ENCODE measurements at places on chromosomes 5 and 9.
A peak's percentile ranks its signal among the peaks of the same experiment; 100 is the strongest.

- H3K27me3 ChIP-seq: no peaks in the 10 kb centered on the region
- H3K36me3 ChIP-seq: no peaks in the 10 kb centered on the region
- H3K4me1 ChIP-seq: no peaks in the 10 kb centered on the region
- ATAC-seq: peak; percentile 62
- H3K4me3 ChIP-seq: no peak overlapping the region
Observed at GRCh38 chr5:147223948-147224791, 10.7 kb upstream of the STK32A start.

- H3K4me3 ChIP-seq: no peak overlapping the region
- peak overlapping the region; percentile 87 for H3K27ac ChIP-seq
- ATAC-seq: peak; percentile 22
- H3K27me3 ChIP-seq: no peaks in the 10 kb centered on the region
Observed at GRCh38 chr9:121751686-121752445, 100.4 kb downstream of the DAB2IP start.

DNA sequence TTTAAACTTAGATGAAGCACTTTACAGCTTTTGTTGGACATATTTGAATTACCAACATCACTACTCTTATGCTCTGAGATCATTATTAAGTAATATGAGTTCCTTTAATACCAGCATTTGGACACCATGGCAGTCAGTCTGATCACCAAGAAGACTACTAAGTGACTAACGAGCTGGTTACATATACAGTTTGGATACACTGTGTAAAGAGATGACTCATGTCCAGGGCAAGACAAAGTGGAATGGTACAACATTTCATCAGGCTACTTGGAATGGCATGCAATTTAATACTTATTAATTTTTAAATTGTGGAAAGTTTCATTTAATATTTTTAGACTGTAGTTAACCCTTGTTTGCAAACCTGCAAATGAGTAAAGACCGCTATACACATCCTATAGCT is 237.4 kb upstream of the PRDM9 start:
- H3K27me3 ChIP-seq: no peaks in the 10 kb centered on the region
- no peaks in the 10 kb centered on the region for H3K4me1 ChIP-seq
- H3K27ac ChIP-seq: no peak overlapping the region
- no peaks in the 10 kb centered on the region for H3K36me3 ChIP-seq

GRCh38 chr5:140000332-140000731 is 42.8 kb downstream of the NRG2 start:
- H3K36me3 ChIP-seq: no peaks in the 10 kb centered on the region
- no peaks in the 10 kb centered on the region for H3K4me1 ChIP-seq
- no peak overlapping the region for H3K4me3 ChIP-seq
- no peaks in the 10 kb centered on the region for H3K27me3 ChIP-seq

- peak overlapping the region; percentile 83 for H3K27ac ChIP-seq
- peaks cover 51% of the 10 kb centered on the region for H3K4me1 ChIP-seq
- no peaks in the 10 kb centered on the region for H3K36me3 ChIP-seq
- H3K27me3 ChIP-seq: no peaks in the 10 kb centered on the region
Observed at GRCh38 chr5:157371655-157372471, 88.2 kb upstream of the NIPAL4 start.

All from gastroesophageal sphincter (tissue), 4 donors.